Activated CD4-positive, alpha-beta T cell treated with anti-CD3 and anti-CD28 coated beads for 4 hours (primary cell): ENCODE measurements at places on chromosomes 5 and 9.

GRCh38 chr5:170289121-170289520, 8.5 kb downstream of the LCP2 start:
- DNase-seq, result no peak

- DNase-seq, result no peak
Observed at GRCh38 chr9:130689937-130690700, 3.5 kb upstream of the EXOSC2 start.

GRCh38 chr5:161094411-161094810, 242.4 kb upstream of the ATP10B start:
- DNase-seq, result no peak

- DNase-seq, result no peak
Observed at GRCh38 chr5:4144411-4145007, 548.9 kb downstream of the IRX1 start.

- DNase-seq, result no peak
Observed at GRCh38 chr5:133079048-133079447, 27.2 kb downstream of the HSPA4 start.

DNA sequence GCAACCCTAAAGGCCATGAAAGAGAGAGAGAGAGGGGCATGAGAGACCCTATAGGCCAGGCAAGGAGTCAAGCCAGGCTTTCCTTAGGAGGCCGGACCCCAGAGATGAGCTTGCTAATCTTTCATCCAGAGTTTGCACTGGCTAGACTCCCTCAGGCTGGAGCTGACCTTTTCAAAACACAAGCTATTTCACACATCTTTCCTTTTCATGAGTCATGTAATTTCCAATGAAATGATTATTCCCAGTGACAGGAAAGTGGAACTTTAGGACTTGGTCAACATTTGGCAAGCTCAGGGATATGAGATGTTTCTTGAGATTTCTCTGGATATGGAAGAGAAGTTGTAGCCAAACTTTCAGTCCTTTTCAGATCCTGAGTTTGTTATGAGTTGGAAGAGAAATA, 117.7 kb downstream of the TARS1 start:
- no peak for DNase-seq

- DNase-seq, result no peak
Observed at GRCh38 chr5:129400395-129400983, 59.6 kb upstream of the ADAMTS19 start.

DNA sequence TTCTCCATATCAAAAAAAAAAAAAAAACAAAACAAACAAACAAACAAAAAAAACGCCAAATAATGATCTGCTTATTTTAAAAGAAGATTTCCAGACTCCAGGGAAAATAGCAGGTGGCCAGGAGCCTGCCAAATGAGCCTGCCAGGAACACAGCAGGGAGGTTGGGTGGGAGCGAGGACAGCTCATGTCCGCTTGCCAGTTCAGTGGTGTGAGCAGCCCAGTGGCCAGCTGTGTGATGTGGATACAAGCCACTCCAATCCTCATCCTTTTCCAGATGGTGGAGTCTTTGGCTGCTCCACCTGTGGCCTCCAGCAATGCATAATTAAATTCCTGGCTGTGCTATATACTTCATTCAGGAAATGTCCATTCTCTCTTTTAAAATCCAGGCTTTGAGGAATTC, 1025.1 kb upstream of the C9orf72 start:
- DNase-seq, result no peak

DNA sequence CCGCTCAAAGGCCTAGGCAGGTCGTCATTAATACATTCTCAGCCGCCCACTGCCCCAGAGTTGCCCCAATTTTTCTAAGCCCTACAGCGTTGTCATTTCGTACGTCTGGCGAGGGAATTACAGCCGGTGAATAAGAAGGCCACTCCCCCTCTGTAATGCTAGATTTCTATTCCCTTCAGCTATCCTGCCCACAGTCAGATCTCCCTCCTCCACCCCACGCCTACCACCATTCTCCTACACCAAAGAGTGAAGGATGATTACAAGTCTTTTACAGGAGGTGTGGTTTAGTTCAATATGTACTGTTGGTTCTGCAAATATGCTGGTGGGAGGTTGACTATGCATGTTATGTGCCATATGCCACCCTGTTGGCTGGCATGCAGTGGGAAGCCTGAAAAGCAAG, 83.7 kb upstream of the SMIM15 start:
- no peak for DNase-seq

DNA sequence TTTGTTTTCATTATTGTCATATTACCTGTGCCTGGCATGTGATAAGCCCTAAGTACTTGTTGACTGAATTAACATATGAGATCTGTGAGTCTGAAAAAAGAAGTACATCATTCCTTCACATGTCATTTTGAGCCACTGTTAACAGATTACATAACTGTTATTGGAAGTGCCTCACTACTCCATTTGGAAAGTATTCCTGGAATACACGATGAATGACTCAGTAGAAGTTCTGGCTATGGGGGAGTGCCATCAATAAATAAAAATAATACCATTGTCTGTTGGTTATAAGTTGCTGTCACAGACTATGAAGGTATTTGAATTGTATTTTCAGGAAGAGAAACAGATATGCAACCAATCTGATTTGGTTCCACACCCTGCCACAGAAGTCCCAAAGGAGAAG, 12.9 kb downstream of the NIPSNAP3B start:
- DNase-seq, result no peak

GRCh38 chr9:121958530-121958929, 134.6 kb downstream of the TTLL11 start:
- no peak for DNase-seq

DNA sequence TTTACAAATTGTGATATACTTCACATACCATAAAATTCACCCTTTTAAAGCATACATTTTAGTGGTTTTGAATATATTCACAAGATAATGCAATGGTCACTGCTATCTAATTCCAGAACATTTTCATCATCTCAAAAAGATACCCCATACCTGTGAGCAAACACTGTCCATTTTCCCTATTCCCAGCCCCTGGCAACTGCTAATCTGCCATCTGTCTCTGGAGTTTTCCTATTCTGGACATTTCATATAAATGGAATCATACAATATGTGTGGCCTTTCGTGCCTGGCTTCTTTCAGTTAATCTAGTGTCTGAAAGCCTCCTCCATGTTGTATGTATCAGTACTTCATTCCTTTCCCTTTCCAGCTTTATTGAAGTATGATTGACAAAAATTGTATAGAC, 14.7 kb downstream of the SNX30 start:
- no peak for DNase-seq

DNA sequence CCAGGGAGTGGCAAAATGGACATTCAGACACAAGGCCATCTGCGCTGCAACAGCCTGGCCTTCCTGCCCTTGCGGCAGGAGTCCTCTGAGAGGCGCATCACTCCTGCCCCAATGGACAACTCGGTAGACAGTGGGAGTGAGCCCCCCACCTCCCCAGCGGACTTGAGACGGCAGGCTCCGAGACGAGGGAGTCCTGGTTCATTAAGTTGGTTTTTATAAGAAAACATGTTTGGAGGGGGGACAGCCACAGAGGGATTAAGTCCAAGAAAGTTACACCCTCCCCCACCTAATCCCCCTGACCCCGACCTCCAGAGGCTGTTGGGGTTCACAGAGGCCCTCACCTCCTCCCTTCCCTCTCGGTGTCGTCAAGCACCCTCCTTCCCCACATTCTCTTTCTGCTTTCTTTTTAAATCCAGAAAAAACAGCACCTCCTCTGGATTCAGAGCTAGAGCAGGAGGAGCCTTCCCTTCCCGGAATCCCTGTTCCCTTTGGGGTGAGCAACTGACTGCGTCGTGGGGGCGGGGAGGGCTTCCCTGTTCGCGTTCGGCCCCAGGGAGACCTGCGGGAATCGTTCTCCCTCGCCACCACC, 1.8 kb upstream of the EGR1 start:
- DNase-seq, result peak; percentile 8

DNA sequence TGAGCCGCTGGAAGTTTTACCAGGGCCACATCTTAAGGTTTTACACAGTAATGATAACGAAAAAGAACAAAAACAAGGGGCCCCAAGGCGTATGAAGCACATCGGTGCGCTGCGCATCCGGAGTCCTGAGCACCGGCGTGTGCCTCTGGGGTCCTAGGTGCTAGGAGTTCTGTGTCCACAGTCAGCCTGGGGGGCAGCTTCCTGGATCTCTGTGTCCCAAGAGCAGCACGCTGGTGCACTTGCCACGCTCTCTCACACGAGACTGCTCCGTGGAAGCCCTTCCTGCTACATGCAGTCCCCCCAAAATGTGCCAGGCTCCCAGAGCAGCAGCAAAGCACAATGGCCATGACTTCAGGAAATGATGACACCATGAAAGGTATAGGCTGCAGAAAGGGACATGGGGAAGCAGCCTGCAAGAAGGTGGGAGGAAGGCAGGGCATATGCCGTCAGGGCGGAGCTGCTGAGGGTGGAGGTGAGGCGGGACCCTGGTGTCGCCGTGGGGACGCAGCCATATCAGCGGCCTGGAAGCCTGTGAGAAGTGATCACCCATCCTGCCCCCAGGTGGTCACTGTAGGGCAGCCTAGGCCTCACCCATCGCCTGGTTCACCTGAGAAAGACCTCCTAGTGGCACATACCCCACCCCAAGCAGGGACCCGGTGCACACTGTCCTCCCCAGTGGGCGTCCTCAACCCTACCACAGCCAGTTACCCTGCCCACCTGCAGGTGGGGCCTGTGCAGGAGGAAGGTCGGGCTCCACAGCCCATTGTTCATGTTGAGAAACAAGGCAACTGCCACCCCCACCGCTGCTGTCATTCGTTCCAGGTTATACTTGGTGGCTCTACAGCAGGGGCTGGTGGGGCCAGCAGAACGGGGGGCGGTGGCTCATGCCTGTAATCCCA, 23.6 kb upstream of the SLC6A3 start:
- no peak for DNase-seq

DNA sequence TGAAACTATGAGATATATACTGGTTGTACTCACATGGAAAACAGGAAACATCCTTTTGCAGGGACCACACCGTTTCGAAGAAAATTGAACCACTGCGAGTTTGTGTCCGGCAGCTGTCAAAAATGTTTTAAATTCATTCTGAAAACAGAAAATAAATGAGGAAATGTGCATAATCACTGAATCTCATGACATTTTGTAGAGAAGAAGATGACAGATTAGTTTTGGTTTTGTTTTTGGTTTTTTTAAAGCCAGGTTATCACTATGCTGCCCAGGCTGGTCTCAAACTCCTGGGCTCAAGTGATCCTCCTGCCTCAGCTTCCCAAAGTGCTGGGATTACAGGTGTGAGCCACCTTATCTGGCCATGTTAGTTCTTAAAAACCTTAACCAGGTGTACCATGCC, 3.5 kb downstream of the TXNDC8 start:
- DNase-seq, result no peak

DNA sequence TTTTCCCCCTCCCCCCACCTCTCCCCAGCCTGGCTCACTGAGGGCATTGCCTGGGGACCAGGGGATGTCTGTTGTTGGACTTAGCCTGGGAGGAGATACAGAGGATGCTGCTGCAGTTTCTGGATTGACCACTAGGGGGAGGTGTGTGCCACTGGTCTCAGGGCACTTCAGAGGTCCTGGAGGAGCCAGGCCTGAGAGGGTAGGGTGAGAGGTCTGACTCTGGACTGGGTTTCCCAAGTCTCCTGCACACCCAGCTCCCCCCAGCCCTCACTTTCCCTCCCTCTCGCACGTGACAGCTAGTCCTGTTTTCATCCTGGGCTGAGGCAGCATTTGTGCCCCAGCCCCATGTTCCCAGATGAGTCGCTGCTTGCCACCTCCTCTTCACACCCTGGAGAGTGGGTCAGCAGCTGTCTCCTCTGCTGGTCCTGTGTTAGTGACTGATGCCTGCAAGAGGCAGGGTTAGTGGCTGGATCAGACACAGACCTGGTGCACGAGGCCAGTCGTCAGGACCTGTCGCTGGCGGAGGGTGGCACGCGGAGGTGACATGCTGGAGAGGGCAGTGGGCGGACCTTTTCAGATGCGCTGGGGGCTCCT, 4.4 kb downstream of the IL3 start:
- peak; percentile 69 for DNase-seq

DNA sequence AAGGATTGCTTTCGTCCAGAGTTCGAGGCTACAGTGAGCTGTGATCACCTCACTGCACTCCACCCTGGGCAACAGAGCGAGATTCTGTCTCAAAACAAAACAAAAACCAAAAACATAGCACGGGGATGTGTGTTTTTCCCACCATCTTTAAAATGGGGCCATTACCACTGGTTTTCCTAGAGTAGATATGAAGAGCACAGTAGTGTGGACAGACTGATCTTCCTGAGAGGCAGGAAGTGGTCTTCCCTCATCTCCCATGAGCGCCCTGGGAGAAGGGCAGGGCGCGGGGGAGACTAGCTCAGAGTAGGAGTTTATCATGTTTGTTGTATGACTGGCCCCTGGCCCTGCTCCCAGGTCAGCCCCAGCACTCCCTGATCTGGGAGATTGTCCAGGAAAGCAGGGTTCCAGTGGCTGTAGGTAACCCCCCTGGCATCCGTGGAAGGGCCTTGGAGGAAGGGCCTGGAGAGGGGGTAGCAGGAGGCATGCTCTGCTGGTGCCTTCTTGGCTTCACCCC, 2.3 kb downstream of the SUSD3 start:
- no peak for DNase-seq

DNA sequence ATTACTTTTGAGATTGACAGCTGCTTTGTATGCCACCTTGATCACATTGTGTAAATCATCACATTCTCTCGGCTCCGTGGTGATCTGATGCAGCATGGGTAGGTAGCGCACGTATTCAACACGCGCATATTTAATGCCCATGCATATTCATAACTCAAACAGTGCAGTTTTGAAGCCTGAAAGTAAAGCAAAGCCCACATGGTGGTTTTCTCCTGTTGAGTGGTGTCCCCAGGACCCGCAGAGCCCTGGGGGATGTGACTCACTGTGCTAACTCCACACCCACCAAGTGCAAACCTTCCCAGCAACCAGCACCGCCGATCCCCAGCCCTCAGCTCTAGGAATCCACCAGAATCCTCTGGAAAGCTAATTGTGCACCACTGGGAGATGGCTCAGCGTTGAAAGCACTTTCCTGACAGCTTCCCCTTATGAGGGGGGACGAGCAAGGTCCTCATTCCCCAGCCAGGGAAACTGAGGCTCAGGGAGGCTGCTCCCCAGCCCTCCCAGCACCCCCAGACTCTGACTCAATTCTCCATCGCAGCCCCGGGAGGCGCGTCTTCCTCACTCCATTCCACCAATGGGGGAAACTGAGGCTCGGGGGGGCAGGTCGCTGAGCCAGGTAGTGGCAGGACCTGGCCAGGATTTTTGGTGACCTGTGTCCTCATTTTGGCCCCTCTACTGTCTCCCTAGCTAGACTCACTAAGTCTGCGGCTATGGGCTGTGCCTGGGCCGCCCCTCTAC, 46.4 kb downstream of the SARDH start:
- DNase-seq, result no peak
